Activated naive CD4-positive, alpha-beta T cell treated with anti-CD3 and anti-CD28 coated beads for 36 hours (primary cell): ENCODE measurements at places on chromosomes 11 and 22.
A peak's percentile ranks its signal among the peaks of the same experiment; 100 is the strongest.

DNA sequence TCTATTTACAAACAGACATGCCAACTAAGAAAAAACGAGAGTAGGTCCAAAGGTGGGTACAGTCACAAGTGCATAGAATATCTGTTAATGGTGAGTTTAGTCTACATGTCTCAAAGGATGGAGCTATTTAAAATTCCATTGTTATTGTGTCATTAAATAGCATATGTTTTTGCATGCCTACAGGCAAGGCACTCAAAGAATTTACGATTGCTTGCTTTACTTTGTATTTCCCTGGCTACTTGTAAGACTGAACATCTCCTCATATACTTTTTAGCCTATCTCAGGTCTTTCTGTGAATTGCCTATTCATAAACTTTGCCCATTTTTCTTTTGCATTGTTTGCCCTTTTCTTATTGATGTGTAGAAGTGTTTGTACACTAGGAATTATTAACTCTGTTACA lies 39.7 kb downstream of the DEUP1 start:
- no peak for DNase-seq

GRCh38 chr11:62560566-62561103 lies 13.1 kb downstream of the EEF1G start:
- DNase-seq: peak; percentile 90

DNA sequence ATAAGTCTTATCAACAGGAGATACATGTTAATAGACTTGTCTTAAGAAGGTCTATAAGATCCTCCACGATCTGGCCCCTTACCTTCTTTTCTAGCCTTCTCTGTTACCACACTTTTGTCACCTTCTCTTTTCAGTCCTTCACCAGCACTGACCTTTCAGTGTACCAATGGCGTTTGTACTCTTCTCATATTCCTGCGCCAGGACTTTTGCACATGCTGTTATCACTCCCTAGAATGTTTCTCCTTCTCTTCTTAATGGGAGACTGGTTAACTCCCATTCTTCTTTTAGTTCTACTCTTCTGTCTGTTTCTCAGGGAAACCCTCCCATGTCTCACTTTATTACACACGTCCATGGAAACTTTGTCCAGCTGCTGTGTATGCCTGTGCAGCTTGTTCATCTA lies 4.4 kb upstream of the EED start:
- no peak for DNase-seq

DNA sequence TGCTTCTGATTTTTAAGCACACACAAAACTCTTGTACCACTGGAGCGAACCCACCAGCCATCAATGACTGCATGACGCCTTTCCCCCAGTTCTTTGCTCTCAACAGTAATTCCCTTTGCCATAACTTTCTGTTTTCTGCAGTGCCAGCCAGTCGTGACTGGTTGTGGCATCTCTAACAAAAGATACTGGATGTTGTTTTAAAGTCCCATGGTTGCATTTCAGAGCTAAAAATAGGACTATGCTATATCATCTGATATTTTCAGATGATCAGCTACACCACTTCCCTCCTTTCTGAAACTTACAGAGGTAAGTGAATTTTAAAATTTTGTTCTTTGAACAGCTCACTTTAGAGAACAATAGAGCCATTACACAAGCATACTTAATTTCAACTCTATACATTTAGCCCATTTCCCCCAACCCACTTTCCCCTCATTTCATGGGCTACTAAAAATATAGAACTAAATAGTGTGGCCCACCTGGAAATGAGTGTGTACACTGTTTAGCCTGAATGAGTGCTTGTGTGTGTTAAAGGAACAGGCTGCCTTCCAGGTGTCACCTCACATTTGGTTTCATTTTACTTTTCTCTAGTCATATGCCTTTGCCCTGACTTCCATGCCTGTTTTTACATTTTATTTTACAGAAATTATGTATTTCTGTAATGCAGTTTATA lies 136.9 kb upstream of the ZC3H12C start:
- DNase-seq: no peak

GRCh38 chr22:37672206-37672919 lies 3.1 kb upstream of the LGALS1 start:
- DNase-seq: no peak

- no peak for DNase-seq
These were observed 3.4 kb upstream of the MUC5B start for GRCh38 chr11:1219446-1219833.

DNA sequence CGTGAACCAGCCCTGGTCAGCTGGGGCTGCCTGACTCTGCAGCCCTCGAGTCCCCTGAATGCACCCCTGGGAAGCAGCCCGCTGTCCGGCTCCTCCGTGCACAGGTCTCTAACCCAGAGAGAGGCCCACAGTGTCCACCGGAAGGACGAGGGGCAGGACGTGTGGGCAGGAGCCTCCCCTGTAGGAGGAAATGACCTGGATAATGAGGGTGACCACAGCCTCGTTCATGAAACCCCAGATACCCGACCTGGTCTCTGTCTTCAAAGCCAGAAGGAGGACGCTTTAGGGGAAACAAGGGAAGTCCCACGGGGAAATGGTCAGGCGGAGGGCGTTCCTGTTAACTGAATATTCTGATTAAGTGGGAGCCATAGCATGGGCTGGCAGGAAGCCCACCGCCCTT lies 23.3 kb downstream of the LIF start:
- no peak for DNase-seq

DNA sequence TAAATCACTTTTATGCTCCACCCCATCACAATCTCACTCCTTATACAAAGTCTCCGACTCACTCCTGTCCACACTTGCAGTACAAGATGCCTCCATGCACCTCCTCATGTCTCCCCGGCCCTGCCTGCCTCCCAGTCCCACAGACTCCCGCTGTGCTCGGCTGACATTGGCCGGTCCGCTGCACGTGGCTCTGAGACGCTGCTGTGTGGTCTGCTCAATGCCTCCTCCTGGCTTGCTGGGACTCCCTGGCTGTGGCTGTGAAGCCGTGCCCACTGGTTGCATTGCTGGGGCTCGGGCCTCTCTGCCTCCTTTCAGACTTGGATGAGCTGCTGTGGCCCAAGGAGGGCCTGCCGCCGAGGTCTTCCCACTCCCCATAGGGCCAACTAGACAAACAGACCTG lies 224.0 kb upstream of the B3GAT1 start:
- no peak for DNase-seq

- no peak for DNase-seq
These were observed 401.3 kb upstream of the CADM1 start for GRCh38 chr11:115905341-115906000.

GRCh38 chr11:119634301-119634700 lies 94.7 kb downstream of the NECTIN1 start:
- DNase-seq: no peak

DNA sequence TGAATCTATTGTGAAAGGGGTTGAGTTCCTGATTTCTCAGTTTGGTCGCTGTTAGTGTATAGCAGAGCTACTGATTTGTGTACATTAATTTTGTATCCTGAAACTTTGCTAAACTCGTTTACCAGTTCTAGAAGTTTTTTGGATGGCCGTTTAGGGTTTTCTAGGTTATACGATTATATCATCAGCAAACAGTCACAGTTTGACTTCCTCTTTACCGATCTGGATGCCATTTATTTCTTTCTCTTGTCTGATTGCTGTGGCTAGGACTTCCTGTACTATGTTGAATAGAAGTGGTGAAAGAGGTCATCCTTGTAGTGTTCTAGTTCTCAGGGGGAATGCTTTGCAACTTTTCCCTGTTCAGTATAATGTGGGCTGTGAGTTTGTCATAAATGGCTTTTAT lies 24.6 kb upstream of the OOSP4B start:
- DNase-seq: no peak

DNA sequence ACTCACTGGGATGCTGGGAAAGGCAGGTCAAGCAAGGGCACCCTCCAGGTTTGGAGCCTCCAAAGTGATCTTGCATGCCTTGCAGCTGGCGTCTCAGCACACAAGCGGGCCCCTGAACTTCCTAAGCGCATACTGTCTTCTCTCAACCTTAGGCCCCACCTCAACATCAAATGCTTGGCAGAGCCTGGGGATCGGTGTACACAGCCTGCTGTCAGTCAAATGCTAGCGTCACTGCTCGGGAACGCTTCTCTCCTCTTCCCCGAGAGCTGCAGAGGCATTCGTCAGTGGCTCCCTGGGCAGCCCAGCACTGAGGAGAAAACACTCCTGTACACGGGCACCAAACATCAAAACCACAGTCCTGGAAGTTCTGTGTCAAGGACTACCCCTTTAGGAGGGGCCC lies 124.9 kb downstream of the C11orf58 start:
- no peak for DNase-seq

DNA sequence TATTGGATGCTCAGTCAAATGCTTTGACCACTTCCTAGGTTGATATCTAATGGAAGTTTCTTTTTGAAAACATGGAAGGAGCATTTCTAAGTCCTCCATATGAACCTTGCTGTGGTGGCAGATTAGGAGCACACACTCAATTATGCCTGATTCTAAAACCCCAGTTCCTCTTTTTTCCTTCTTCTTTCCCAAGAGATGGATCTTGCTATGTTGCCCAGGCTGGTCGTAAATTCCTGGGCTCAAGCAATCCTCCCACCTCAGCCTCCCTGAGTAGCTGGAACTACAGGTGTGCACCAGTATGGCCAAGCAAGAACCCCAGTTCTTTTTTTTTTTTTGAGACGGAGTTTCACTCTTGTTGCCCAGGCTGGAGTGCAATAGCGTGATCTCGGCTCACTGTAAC lies 3.0 kb downstream of the LYVE1 start:
- no peak for DNase-seq

DNA sequence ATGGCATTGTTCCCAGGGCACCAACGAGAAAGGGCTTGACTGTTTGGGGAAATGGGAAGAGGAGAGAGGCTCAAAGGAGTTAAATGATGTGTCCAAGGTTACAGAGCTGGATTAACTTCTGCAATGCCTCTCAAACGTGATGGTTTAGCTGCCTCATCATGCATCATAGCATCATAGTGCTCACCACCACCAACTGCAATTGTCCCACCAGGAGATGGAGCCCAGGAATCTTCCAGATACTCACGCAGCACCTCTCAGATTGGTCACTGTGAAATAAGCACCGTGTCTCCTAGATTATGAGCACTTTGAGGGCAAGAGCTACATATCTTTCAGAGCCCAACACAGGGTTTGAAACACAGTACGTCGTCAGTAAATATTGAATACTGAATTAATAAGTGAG lies 69.2 kb downstream of the PRSS23 start:
- DNase-seq: no peak

GRCh38 chr11:4454021-4454420 lies 4.9 kb downstream of the OR52K2 start:
- no peak for DNase-seq

GRCh38 chr22:36913427-36914389 lies at the start of gene CSF2RB:
Gene CSF2RB, plus strand, starts transcription at chr22:36913628. Its CDS starts 8,580 bp downstream, at chr22:36922208.
- no peak for DNase-seq

GRCh38 chr11:86741484-86741835 lies 58.9 kb upstream of the PRSS23 start:
- no peak for DNase-seq

DNA sequence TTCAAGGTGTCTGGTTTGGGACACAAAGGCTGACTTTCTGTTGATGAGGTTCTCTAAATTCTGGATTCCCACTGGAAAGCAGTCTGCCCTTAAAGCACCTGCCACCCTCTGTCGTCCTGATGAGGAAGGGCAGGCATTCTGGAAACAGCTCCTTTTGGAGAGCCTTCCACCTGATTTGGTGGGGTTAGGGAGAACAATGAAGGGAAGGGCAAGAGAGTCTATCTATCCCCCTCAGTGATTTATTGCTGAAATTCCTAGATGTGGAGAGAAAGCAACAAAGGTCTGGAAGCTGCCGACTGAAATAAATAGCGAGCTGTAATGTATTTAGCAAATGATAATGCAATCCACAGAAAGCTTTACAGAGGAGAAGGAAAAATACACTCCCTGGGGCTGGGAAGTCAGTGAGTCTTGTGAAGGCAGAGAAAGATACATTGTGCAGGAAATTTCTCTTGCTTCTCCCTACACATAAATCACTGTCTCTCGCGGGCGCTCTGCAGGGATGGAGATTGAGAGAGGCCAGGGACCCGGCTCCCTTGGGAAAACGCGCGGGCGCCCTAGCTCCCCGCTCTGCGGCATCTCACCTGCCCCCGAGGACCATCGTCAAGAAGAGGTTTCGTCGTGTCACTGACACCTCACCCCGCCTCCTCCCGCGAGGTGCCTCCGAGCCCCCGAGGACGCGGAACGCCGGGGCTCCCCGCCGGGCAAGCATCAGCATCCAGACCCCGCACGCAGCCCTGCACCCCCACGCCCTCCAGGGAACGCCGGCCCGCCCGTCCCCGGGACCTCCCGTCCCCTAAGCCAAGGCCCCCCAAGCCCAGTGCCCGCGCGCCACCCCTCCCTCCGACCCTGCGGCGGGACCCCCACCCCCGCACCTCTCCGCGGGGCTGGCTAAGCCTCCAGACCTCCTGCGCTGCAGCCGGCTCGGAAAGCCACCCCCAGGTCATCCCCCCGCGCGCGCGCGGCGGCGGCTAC lies 673 bp downstream of the CDON start:
- DNase-seq: peak; percentile 23

DNA sequence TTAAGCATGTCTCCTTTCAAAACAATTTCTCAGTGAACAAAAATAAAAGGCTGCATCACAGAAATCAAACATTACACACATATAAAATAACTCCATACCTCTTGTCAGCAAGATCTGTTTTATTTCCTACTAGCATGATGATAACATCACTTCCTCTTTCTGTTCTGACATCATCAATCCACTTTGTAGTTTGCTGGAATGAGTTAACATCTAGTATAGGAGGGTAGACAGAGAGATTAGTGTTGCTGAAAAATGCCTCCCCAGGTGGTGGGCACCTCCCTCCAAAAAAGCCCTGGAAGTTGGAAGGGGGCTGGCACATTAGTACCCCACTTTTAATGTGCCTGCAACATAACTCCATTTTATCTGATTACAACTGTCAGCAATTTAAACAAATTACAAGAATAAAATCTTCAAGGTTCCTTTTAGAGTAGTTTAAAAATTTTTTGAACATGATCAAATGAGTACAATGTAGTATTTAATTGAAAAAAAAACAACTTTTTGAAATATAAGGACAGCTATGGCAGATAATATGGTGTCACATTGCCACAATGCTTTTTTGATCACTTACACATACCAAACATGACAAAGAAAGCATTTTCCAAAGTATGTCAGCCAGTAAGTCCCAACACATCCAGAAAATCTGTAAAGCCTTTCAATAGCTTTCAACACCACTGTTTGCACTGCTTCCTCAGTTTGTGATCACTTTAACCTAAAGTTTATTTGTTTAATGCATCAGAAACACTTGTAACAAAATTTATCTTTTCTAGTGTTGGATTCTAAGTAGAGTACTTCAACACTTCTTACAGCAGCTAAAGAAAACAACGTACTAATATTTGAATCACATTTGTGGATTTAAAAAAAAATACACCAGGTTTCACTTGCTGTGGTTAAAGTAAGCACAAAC lies 44.5 kb downstream of the RAB6A start:
- DNase-seq: no peak

- no peak for DNase-seq
These were observed 3.1 kb upstream of the EXPH5 start for GRCh38 chr11:108596701-108597100.

DNA sequence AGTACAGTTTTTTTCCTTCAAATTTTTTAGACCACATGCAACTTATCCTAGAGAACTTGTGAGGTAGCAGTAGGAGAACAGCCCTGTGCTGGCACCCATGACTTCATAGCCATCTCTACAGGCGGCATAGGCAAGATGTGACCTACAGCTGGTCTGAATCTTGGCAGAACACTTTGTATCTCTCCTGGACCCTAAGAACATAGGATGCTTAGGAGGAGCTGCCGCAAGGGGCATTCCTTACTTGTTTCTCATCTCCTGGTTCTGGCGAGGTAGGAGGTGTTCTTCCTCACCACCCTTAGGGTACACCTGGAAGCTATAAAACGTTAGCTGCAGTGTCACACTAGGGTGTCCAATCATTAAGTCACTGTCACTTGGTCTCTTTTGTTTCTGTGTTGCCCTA lies 16.4 kb downstream of the CWC15 start:
- DNase-seq: no peak
